Left renal cortex interstitium (tissue), 4 donors: ENCODE measurements at places on chromosomes 11 and 22.

- no peak for DNase-seq
Observed at GRCh38 chr22:37804881-37805809, 2.6 kb upstream of the GCAT start.

DNA sequence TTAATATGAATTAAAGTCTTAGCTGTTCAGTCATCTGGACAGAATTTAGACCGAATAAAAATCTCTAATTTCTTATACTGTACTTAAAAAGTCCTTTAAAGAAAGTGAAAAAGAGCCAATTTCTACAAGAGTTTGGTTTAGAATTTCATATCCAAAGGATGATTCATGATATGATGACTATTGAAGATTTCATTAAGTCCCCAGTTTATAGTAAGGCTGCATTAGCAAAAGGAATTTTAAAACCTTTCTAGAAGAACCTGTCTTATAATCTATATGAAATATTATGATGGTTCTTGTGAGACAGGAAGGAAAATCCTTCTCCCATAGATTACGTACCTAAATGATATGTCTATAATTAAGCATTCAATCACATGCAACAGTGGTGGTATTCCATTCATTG, 34.8 kb downstream of the TSG101 start:
- no peak for DNase-seq

- DNase-seq, result no peak
Observed at GRCh38 chr11:59660621-59661020, 8.2 kb downstream of the PATL1 start.

DNA sequence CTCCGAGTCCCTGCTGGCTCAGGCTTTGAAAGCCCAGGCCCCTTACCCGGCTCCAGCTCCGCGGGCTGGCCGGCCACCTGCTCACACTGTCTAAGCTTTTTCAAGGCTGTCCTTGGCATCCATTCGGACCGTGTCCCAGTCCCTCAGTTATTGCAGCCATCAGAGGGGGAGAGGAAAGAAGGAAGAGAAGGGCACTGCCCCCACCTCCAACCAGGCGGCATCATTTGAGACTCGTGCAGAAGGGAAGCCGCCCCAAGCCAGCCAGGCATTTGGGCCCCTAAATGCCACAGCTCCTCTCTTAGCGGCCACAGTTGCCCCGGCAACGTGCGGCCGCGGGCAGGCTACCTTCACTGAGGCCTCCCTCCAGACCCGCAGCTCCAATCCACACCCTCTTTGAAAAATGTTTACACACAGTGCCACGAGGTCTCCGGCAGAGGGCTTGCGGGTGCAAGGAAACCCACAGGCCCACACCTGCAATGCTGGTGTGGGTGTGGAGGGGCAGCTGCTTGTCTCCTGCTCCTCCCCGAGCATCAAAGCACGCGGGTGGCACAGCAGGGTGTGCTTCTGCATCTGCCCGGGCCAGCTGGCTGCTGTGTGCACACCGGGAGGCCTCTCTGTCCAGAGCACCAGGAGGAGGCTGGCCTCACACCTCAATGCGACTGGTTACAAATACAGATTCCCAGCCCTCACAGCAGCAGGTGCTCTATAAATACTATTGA, 124.4 kb downstream of the CTTN start:
- DNase-seq, result no peak

- no peak for DNase-seq
Observed at GRCh38 chr11:126857860-126858808, 142.4 kb downstream of the KIRREL3 start.

DNA sequence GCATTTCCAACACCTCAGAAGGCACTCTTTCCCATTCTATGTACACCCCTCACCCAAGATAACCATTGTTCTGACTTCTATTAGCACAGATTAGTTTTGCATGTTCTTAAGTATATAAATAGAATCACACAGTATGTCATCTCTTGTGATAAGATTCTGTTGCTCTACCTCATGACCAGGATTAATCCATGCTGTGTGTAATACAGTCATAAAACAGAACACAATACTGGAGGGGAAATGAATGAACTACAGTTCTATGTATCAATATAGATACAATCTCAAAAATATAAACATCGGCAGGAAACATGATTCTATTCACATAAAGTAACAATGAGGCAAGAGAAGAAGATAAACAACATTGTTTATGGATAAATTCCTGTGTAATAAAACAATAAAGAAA, 151.5 kb downstream of the ATG16L2 start:
- DNase-seq, result no peak
